ENCODE measurements at places on chromosomes 3 and 15.
A peak's percentile ranks its signal among the peaks of the same experiment; 100 is the strongest.

DNA sequence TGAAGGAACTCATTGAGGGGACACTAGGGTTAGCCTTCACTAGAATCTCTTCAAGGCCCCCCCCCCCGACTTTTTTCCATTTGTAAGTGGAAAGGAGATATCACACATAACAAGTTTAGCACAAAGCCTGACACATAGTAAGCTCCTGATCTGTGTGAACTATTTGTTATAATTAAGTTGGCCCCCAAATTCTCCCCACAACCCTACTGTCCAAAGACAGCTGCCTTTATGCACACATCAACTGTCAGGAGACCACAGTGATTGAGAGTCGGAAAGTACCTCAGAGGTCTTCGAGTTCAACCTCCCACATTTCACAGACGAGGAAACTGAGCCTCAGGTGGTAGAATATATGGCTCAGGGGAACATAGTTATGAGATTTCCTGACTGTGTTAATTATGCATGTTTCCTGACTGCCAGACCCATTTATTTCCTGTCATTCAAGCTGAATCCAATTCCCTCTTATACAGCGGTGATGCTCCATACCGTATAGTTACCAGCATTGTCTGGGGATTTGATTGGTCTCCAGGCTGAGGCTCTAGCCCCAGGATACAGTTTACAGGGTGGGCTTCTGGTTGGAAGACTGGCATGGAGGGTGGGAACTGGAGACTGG is 227.4 kb upstream of the CMC1 start:
- DNase-seq: no peak

DNA sequence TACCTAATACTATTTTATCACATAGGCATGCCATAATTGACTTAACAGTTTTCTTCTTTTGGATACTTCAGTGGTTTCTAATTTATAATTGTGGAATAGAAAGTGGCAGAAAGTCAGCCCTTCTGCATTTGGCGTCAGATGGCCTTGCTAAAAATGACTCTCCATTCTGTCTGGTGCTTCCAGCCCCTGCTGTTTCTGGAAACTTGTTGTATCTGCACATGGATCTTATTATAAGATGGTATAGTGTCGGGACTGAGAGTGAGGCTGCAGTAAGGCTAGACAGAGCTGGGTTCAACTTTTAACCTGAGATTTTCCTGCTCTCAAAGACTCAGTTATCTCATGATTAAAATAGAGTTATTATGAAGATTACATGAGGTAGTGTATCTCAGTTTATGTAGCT is 74.8 kb upstream of the WDR72 start:
- DNase-seq: no peak

DNA sequence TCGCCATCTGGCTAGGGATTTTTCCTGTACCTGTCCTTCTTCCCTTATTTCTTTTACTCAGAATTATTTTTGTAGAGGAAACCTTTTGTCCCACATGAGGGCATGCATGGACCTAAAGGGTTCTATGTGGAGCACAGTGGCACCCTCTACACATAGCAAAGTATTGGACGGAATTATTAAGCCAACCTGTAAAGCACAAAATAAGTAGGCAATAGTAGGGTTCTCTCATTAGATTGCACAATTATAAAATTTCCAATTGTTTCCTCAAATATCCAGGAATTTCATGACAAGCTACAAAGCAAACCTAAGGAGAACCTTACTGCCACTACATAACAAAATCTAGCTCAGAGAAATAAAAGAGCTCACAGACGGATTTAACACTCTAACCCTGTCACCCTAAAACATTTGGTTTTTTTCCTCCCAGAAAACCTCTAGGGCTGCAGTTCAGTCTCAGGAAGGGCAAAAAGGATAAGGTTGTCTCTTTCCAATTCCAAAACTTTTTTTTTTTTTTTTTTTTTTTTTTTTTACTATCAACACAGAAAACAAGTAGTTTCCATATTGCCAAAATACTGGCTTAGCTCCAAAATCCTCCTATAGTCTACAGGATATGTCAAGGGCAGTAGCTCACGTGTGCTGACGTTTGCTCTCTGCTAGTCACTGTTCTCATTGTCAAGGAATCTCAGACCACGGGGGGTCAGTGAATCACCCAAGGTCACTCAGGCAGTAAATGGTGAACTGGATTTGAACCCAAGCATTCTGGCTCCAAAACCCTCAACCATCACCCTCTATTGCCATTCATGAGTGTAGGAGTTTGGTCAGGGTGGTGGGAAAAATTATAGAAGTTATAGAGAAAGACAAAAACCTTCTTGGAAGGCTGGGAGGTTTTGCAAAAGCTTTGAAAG is 52.3 kb downstream of the NCEH1 start:
- DNase-seq: no peak

DNA sequence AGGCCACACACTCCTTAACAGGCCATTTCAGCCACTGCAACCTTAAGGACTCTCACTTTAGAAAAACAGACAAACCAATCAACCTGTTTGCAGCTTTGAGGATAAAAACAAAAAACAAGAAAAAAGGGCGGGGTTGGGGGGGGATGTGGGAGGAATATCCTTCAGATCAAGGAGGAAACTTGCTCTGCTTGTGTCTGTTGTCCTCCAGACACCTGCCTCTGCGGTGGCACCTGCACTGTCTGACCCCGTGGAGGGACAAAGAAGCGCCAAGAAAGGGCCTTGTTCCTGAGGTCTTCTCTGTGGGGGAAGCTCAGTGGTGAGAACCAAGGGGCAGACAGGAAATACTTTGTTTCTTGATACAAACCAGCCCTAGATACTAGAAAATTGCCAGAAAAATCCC is 70.5 kb downstream of the POLR2M start:
- no peak for DNase-seq

- DNase-seq: no peak
Measured at GRCh38 chr15:94322141-94322540, 90.8 kb downstream of the MCTP2 start.

DNA sequence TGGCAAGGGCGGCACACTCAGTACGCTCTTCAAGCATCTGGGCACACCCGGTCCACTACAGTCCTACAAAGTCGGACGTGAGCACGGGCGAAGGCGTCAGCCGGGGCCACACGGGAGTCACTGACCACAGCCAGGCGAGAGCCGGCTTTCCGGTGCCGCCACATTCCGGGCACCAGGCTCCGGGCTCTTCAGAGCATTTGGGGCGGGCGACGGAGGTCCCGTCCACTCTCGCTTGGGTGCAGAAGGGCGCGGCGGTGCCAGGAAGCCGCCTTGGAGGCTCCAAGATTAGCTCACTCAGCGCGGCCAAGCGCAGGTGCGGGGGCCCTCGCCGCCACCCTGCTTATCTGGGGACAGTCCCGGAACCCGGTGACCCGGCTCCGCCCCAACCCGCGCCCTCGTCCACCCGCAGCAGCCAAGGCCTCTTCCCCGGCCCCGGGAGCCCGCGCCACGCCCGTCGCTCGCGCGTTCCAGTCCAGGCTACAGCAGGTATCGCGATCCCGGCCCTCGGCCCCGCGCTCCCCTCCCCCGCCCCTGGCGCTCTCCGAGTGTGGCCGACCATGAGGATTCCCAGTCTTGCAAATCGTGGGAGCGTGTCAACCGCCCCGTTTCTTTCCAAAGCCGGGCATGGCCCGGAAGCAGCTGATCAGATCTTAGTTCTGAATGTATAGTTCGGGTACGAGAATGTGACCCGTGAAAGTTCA is at the start of gene ADPRH:
ADPRH (plus strand) TSS at position 127 of the 701 bp plus-strand sequence. CDS start 2,678 bp downstream, outside the sequence.
- DNase-seq: no peak

GRCh38 chr15:39396979-39397615 is 183.8 kb upstream of the THBS1 start:
- no peak for DNase-seq

GRCh38 chr3:64533617-64534317 is 154.0 kb downstream of the ADAMTS9 start:
- peak; percentile 91 for DNase-seq

- DNase-seq: no peak
Measured at GRCh38 chr15:60228101-60228500, 169.7 kb downstream of the ANXA2 start.

- no peak for DNase-seq
Measured at GRCh38 chr3:151501171-151501922, 40.5 kb upstream of the IGSF10 start.

- DNase-seq: no peak
Measured at GRCh38 chr3:7760718-7761117, 740.9 kb upstream of the LMCD1 start.

DNA sequence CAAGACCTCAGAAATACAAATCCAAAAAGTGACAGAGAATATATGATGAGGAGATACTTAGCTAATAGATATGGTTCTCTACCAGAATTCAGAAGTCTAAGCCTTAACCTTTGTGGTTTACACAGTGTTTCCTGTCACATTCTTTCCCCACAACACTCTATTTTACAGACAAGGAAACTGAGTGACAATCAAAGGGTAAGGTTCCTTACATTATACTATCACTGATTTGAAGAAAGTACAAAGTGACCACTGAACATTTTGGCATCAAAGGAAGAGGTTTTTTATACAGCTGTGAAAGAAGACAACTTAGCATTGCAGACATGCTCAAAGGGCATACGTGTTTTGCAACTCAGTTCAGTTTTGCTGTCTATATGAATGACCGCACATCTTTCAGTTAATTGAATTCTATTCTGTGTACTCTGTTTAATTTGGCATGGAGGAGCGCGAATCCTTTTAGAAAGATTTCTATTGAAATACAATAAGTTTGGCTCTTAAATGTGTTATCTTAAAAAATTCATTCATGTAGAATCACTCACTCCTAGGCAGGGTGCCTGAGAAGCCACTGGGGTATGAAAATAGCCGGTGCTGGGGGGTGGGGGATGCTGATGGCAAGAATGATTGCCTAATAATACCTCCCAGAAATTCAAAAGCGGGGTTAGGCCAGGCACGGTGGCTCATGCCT is 66.5 kb upstream of the SKOR1 start:
- DNase-seq: no peak

GRCh38 chr3:47603332-47603731 is 24.7 kb upstream of the CSPG5 start:
- no peak for DNase-seq

DNA sequence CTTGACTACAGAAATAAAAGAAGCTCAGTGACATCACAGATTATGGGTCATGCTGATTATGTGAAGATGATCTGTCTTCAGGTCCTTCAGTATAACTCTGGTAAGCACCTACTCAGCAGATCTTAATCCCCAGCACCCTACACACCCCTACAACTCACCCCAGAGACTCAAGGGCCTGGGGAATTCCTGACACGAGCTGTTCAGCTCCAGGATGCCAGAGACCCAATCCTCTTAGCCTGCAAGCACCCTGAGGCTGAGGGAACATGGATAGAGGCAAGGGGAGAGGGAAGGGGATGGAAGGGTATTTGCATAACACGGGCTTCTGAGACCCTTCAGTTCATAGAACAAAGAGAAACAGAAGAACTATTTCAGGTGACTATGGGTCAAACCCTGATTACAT is 13.0 kb downstream of the GLB1 start:
- peak; percentile 67 for DNase-seq

DNA sequence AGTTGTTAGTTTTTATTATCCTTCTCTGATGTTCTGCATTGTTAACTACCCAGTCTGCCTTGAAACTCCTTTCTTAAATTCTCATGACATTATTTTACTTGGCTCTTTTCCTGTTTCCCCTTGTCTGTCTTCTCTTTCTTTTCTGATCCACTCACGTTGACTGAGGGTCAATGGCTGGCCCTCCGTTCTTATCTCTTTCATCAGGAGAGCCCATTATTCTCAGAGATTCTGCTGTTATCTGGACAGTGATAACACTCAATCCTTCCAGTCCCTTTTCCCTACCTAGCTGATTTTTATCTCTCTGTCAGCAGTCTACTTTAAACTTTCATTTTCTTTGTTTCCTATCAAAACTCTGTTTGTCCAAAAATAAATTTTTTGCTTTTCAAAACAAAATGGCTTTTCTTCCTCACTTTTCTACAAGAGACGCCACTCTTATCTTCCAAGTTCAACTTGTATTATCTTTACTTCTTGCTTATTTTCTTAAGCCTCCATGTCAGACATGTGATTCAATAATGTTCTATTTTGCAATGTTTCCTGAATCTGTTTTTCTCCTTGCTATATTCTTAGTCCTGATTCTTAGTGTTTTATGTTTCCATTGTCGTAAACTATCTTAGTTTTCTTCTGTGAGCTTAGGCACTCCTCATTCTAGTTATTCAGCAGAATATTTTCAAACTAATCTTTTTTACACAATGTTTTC is 120.2 kb downstream of the NEDD4 start:
- no peak for DNase-seq

- no peak for DNase-seq
Measured at GRCh38 chr3:155303540-155304097, 10.1 kb upstream of the STRIT1 start.

GRCh38 chr15:45790325-45790943 is 155.6 kb downstream of the SQOR start:
- DNase-seq: peak; percentile 60

GRCh38 chr15:68601206-68602197 is 22.7 kb downstream of the CORO2B start:
- peak; percentile 65 for DNase-seq

DNA sequence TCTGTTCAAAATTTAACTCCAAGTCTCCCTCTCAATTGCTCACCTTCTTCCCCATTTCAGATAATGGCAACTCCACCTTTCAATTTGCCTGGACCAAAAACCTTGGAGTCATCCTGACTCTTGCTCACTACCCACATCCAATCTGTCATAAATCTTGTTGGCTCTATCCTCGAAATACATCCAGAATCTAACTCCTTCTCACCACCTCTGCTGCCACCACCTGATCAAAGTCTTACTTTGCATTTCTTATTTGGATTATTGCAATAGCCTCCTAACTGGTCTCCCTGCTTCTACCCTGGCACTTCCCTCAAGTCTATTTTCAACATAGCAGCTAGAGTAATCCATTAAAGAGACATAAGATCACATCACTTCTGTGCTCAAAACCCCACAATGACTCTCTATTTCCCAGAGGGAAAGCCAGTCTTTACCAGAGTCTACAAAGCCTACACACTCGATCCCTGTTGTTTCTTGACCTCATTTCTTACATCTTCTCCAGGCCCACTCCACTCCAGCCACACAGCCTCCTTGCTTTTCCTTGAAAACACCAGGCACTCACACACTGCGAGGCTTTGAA is 86.6 kb downstream of the GPR156 start:
- DNase-seq: no peak

GRCh38 chr15:62334536-62334935 is 169.5 kb upstream of the C2CD4B start:
- no peak for DNase-seq

DNA sequence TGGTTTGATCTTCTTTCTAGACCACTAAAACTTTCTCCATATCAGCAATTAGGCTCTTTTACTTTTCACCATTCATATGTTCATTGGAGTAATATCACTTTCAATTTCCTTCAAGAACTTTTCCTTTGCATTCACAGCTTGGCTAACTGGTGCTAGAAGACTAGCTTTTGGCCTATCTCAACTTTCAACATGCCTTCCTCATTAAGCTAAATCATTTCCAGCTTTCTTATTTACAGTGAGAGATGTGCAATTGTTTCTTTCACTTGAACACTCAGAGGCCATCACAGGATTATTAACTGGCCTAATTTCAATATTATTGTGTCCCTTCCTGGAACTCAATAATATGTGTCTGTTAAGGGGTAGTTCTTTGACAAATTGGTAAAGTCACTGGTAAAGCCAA is 42.8 kb upstream of the PLOD2 start:
- no peak for DNase-seq

Measured in WERI-Rb-1 (cell line).